Epithelial cell of esophagus (primary cell): ENCODE measurements at places on chromosomes 3 and 15.

- DNase-seq: no peak
Observed at GRCh38 chr15:99932676-99933402, 199.6 kb upstream of the LYSMD4 start.

GRCh38 chr15:40430271-40430805 is 10.4 kb upstream of the BAHD1 start:
- DNase-seq: peak; percentile 37

GRCh38 chr3:111084911-111085310 is 13.3 kb downstream of the NECTIN3 start:
- no peak for DNase-seq

DNA sequence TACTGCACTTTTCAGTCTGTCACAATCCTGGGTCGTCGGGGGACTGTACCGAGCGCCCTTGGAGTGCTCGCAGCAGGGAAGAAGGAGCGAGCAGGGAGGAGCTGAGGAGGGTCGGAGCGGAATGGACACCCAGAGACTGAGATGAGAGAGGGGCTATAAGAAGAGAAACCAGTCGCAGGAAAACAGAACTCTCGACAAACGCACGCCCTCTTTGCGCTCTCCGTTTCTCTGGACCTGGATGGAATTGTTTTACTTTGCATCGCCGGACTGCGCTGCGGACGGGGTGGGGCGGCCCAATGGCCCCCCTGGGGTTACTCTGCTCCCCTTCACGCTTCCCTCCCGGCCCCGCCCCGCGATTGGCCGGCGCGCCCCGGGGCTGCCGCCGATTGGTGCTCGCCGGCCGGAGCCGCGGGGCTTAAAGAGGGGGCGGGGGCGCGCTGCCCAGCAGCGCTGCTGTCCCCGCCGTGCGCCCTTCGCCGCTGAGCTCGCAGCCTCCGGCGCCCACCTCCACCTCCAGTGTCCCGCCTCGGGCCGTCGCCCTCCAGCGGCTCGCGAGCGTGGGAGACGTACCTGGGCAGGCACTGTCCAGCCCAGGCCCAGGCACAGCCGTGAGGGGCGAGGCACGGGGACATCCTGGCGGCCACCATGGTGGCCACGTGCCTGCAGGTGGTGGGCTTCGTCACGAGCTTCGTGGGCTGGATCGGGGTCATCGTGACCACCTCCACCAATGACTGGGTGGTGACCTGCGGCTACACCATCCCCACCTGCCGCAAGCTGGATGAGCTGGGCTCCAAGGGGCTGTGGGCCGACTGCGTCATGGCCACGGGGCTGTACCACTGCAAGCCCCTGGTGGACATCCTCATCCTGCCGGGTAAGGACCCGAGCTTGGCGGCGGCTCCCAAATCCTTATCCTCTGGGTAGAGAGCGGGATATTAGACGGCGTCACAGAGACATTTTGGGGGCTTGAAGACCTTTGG is at the start of gene CLDN11:
Gene CLDN11 (plus strand): TSS at position 447 of the 977 bp plus-strand sequence. CDS start 199 bp downstream, at position 646.
- DNase-seq: peak; percentile 18

- no peak for DNase-seq
Observed at GRCh38 chr3:30666572-30667279, 60.3 kb downstream of the TGFBR2 start.
